Dorsolateral prefrontal cortex (tissue), 122 donors: ENCODE measurements at places on chromosomes 16 and 17.

GRCh38 chr16:17301593-17302135, 169.1 kb downstream of the XYLT1 start:
- no peak for DNase-seq

DNA sequence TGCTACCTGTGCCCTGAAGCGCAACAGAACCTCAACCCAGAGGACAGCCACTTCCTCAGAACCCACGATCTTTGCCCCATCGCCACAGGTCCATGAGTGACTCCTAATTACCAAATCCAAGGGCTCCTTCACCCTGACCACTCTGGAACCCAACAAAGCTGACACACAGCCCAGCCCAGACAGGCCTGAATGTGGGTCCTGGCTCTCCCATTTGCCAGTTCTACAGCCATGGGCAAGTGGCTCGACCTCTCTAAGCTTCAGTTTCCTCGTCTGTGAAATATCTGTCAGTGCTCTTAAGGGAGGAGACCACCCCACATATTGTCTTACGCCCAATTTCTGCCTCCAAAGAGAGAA, 18.0 kb upstream of the ENDOV start:
- no peak for DNase-seq

DNA sequence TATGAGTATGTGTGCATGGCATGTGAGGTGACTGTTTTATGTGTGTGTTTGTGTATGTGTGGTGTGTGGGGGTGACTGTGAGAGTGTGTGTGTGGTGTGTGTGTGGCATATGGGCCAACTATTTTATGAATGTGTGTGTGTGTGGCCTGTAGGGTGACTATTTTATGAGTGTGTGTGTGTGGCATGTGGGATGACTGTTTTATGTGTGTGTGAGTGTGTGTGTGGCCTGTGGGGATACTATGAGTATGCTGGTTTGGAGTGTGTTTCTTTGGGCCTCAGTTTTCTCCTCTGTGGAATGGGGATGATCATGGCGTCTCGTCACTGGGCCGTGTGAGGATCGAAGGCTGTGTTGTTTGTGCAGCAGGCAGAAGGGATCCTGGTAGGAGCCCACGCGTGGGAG, 152.1 kb upstream of the PLCG2 start:
- no peak for DNase-seq

DNA sequence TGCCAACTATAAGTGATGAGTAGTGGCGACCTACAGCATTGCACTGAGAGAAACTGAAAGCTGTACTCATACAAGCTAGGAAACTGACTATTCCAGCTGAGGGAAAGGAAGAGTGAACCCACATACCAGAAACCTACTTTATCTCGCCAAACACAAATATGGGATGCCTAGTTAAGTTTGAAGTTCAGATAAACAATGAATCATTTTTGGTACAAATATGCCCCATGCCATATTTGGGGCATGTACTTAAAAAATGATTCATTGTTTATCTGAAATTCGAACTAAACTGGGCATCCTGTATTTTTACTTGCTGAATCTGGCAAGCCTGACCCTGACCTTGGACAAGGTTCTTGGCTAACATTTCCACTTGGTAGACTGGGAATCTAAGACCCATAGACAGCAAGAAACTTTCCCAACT, 527.8 kb upstream of the PSMD7 start:
- DNase-seq: no peak

DNA sequence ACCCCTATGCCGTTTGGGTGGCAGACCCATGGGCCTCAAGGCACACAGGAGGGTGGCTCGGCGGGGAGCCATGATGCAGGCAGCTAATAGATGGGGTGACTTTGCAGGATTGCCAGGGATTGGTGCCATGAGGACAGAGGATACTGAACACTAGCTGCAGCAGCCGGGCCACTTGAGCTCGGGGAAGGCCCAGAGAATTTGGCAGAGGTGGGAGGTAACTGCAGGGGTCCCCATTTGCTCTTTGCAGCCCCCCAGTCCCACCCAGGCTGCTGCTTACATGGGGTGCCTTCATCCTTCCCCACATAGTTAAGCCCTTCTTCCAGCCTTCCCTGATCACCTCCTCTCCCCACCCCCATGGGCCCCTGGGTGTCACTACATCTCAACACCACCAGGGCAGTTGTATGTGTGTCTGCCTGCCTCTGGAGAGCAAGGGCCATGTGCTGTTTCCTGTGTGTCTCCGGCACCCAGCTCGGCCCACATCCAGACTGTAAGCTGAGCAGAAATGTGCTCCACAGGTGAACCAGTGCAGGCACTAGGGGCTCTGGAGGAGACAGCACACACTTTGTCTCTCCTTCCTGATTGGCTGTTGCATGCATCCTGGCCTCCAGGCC, 52.0 kb downstream of the SREBF1 start:
- no peak for DNase-seq

DNA sequence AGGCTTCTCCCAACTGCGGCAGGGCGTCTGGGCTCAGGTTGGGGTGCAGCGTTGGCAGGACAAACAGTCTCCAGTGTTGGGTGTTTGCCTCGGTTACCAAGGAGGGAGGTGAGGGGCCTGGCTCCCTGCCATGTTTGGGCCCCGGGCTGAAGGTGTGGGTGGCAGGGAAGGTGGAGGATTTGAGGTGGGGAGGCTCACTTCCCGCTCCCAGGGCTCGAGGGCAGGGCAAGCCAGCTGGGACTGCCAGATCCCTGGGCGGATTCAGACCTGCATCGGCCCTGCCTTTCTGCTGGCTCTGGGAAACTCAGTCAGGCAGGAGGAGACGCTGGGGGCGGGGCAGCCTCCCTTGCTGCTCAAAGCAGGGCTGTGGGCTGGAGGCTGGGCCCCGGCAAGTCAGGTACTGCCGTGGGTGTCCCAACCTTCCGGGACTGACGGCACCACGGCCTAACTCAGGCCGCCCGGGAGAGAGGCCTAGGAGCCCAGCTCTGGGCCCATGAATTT, 31.3 kb upstream of the KRT17 start:
- no peak for DNase-seq

DNA sequence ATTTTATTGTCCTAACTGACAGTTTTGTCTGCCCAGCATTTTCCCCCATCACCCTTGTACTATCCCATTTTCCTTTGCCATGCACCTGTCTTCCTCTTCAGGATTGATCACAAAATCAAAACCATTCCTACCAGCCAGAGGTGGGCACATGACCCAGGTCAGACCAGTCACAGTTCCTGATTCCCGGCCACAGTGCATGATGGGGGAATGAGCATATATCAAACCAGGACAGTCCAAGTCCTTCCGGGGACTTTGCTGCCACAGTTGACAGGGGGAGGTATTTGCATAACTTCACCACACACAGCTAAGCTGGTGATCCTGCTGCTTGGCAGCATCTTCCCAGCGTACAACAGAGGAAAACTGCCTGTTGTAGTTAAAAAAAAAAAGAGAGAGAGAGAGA, 493.9 kb downstream of the WWOX start:
- DNase-seq: no peak

DNA sequence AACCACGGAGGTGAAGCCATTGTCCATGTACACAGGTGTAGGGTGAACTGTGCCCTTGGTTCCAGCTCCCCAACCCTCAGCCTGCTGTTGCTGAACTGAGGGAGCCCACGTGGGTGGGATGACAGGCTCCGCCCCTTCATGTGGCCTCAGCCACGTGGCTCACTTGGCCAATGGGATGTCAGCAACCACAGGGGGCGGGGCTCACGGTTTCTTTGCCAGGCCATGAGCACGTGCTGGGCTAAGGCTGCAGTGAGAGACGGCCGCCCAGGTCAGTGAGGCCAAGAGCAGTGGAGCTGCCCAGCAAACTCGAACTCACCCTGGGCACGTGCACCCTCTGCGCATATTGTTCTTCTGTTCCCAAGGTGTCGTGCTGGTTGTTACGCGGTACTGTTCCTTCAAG, 282.6 kb downstream of the IRF8 start:
- DNase-seq: no peak

DNA sequence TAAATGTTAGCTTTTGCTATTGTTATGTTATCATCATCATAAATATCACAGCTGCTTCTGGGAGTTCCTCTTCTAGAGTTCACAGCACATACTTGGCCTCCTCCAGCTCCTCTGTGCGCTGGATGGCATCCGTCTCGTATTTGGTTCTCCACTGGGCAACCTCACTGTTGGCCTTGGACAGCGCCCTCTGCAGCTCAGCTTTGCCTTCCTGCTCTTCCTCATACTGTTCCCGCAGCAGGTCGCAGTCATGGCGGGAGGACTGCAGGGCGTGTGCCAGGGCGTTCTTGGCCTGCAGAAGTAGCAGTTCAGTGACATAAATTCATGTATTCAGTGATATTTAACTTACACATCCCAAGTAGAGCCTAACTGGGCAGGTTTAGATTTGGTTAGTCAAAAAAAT, 23.4 kb downstream of the MYH8 start:
- DNase-seq: no peak

DNA sequence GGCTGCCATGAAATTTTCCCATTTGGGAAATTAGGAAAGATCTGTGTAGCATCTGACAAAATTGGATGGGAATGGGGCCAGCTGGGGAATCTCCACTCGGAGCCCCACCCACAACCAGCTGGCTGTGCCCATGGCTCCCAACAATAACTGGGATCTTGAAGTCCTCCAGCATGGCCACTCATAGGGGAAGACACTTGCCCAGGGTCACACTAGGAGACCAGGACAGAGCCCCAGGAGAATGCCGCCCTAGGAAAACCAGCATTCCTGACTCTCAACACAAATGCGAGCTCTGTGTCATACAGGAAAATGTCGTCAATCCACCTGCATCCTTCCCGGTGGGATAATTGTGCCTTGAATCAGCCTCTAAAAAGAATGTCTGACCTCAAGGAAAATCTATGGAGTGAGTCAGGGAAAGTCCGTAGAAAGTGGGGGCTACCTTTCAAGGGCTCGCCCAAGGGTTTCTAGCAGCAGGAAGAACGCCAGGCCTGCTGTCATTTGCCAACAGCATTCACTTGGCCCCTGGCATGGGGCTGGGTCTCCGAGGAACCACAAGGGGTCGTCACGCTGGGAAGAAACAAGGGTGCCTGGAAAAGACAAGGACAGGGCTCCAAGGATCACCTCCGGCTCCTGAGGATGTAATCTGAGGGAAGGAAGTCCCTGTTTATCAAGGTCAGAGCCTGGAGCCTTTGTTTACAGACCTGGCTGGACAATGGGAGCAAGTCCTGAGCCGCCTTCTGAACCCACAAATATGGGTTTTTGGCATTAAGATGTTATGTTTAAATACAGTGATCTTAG, 15.9 kb downstream of the CDH5 start:
- no peak for DNase-seq

- DNase-seq: no peak
These were observed 3.4 kb upstream of the MMD start for GRCh38 chr17:55424893-55425540.

DNA sequence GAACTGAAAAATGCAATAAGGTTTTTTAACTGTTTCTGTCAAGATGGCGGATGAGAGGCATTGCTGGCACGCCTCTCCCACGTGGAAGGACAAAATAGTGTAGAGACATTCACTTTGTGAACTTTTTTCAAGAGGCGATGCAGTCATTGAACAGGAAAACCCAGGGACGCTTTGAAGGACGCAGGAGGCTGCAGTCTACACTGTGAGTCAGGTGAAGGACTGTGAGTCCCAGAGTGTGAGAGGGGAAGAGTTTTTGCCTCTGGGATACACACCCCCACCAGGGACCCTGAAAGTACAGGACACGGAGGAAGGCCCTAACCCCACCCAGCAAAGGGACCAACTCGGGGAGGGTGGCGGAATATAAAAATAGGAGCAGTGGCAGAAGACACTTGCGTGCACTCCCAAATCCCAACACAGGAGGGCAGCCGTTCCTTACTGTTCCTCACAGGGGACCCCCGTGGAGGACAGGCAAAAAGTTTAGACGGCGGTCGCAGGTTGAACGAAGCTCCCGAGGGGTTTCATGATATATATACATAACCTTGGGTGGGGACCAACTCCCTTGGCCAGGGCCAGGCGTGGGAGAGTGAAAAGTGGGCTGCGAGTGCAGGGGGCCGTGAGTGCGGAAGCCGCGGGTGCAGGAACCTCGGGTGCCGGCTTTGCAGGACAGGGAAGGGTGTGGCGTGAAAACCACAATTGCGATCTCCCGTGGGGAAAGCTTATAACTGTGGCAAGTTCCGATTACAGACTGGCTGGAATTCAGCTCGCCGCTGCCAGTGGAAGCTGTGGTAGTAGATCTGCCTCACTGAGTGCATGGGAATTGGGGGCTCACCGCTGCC, 82.0 kb upstream of the ALOX12 start:
- DNase-seq: peak; percentile 76
